ENCODE measurements at places on chromosomes 1 and 21.

DNA sequence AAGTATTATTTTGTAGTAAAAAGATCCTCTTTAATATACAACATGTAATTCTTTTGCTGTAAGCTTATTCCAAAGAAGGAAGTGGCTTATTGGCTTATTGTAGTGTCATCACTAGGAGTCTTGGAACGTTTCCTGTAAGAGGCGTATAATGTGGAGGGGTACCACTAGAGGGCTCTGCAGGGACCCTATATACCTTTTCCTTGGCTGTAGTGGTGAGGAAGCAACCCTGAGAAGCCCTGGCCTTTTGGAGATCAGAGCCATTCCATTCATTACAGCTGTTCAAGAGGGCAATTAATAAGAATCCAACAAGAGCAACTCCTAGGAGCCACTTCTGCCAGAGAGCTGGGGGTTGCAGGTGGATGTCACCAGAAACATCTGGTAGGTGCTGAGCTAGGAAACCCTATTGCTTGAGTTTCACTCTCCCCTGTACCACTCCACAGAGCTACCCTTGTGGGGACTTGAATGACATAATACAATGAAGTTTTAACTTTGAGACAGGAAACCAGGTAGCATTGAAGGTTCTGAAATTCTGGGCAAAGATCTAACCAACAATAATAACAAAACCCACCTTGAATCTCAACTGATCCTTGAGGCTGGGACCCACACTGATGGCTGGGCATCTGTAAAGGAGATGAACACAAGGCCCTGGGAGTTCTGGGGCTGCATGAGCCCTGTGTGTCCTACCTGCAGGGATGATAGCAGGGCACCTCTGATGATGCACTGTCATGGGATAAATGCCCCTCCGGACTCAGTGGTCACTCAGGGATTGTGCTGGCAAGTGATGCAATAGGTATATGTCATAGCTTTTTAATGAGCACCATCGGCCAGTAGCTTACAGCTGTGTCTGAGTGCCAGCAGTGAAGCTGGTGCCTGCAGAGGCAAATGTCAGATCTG is 160.2 kb upstream of the COA6 start:
- no peak for DNase-seq

DNA sequence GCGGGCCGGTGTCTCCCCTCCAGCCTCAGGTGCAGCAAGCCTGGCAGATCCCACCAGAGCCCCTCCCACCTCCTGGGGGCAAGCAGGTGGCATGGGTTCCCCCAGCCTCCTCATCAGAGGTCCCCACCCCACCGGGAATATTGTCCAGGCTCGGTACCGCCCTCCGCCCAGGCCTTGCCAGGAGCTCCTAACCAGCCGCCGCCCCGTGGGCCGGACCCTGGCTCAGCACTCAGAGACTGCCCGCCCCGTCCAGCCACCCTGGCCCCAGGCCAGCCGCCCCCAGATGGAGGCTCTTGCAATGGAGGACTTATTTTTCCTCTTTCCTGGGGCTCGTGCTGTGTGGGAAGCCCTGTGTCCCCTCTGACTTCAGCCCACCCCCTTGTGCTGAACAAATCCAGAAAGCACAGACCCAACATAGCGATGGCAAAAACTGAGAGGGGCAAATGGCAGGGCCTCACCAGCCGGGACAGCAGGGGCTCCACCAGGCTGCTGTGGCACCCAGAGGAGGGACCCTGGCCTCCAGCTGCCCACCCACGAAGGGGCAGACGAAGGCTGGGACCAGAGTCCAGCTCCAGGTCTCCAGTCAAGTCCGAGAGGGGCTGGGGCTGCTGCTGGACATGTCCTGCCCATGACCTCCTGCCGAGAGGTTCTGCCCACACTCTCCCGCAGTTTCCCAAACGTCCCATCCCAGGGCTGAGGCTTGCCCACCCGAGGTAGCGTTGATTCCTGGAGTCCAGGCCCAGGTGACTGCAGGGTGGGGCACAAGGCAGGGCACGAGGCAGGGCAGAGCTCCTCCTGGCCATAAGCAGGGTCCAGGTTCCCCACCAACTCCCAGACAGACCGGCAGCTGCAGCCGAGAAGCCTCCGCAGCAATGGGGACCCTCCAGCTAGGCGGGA is 7.5 kb downstream of the MEGF6 start:
- DNase-seq, result no peak

GRCh38 chr1:18836654-18837053 is 22.8 kb downstream of the TAS1R2 start:
- no peak for DNase-seq

- no peak for DNase-seq
Measured at GRCh38 chr21:42444745-42445059, 41.0 kb downstream of the UBASH3A start.

GRCh38 chr1:234139966-234140365 is 233.3 kb upstream of the COA6 start:
- DNase-seq, result no peak

DNA sequence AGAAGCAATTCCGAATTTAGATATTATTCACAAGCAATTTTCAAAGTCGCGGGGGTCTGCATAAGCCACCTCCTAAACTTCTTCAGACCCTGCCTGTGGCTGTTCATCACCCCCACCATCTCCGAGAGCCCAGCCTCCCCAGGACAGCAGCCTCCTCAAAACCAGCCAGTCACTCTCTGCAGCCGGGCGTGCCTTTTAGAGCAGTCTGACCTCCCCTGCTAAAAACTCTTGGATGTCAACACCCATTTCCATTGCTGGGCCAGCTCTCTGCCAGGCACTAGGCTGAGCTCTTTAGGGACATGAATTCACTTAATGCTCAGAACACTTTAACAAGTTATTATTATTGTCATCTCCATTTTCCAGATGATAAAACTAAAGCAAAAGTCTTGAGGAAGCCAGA is 11.7 kb downstream of the ADPRS start:
- DNase-seq, result no peak

DNA sequence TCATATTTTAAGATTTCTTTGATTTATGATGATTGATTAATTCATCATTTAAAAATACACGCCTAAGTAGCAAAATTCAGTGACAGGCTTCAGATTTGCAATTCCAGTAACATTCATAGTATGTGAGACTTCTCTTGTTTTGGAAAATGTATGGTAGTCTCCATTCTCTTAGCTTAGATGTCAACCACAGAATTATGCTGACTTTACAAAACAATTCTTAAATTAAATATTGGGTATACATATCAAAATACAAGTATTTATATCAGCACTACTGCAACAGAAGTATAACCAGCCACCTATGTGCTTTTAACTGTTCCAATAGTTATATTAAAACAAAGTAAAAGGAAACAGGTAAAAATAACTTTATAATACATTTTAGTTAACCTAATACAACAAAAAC is 1328.6 kb upstream of the ADGRL2 start:
- no peak for DNase-seq

- DNase-seq, result peak; percentile 62
Measured at GRCh38 chr1:116020668-116021272, 44.5 kb downstream of the SLC22A15 start.

DNA sequence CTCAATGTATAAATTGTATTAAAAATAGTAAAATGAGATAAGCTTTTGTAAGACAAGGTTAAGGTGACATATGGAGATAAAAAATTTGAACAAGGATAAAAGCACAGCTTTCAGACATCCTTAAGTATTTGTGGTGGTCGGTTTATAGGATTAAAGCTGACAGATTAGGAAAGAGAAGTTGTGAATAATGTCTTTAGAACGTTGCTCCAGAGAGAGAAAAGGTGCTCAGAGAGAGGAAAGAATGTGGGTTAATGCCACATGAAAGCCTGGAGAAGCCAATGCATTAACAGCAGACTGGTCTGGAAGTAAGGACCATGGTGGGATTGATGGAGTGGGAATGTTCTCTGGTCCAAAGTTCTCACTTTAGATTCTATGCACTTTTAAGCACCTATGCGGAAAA is 44.8 kb downstream of the ATP6V1G3 start:
- DNase-seq, result no peak

GRCh38 chr1:119133987-119134386 is 6.5 kb downstream of the WARS2 start:
- DNase-seq, result no peak

DNA sequence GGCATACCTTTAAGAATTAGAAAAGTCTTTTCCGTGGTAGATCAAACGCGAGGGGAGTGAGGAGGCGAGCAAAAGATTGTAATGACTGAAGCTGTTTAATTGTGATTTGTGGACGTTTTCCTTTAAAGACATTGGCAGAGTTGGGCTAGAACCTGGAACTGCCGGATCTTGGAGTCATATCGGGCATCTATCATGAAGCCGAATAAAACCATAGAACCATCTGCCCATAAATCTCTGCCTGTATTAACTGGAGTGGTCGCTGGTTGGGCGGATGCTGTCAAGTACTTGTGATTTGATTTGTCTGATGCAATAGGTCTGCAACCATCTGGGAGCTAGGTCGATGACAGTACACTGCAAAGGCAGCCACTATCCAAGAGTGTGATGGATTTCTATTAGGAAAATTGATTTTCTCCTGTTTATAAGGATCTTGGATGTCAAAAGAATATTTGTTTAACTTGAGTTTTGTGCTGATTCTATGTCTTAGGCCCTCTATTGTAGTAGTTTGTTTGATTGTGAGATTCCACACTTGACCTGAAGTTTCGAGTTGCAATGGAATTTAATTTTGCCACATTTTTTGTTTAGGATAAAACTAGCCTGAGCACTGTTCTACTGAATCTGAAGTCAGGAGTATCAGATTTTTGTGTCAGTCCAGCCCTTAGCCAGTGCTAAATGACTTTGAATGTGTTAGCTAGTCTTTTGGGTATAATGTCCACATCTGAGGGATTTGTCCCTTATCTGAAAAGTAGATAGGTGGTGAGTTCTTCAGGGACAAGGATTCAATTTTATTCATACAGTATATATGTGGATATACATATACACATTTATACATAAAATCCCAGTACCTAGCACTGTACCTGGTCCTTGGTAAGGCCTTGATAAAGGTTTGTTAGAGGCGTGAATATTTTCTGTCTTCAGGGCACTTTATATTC is 1.2 kb downstream of the SARS1 start:
- DNase-seq, result peak; percentile 66

GRCh38 chr1:22500471-22500870 is 48.8 kb downstream of the ZBTB40 start:
- no peak for DNase-seq

- DNase-seq, result no peak
Measured at GRCh38 chr1:108071601-108072000, 106.6 kb upstream of the VAV3 start.
